ENCODE measurements at places on chromosomes 2 and 18.

GRCh38 chr2:106638580-106638979 is 151.4 kb downstream of the CD8B2 start:
- DNase-seq: no peak

GRCh38 chr2:46915281-46915810 is at the start of gene MCFD2:
TSS of gene MCFD2 (minus strand) at chr2:46915806. CDS start at chr2:46909171, 6,635 bp downstream.
- peak; percentile 64 for DNase-seq

DNA sequence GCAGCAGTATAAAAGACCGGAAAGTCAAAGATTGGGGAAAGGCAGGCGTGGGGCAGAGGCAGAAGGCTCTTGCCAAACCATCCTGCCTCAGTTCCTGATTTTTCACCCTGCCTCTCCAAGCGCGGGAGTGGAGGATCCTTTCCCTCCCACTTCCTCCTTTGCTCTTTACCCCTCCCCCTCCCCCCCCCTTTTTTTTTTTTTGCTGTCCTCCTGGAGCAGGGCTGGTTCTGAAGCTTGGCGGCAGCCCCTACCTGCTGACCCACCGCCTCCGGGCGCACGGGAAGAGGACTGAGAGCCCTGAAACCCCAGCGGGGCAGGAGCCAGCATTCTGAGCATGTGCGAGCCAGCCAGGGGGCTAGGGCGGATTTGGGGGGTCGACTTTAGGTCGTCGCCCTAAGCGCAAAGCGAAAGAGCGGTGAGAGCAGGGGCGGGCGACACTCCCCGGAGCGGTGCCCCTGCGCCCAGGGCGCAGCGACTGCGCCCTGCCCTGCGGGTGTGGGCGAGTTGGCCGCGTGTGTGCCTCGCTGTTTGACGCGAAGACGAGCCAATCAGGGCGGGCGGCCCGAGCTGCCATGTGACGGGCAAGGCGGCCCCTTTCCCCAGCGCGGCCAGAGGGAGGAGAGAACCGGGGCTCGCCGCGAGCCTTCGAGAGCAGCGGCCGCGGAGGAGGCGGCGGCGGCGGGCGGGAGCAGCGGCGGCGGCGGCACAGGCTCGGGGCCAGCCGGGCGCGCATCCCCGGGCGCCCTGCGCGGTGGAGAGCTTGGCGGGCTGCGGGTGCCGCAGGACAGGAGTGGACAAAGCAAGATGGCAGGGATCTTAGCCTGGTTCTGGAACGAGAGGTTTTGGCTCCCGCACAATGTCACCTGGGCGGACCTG is at the start of gene CERS6:
Gene CERS6 (plus strand): TSS at position 628 of the 876 bp plus-strand sequence. CDS start 177 bp downstream, at position 805.
- DNase-seq: peak; percentile 98

DNA sequence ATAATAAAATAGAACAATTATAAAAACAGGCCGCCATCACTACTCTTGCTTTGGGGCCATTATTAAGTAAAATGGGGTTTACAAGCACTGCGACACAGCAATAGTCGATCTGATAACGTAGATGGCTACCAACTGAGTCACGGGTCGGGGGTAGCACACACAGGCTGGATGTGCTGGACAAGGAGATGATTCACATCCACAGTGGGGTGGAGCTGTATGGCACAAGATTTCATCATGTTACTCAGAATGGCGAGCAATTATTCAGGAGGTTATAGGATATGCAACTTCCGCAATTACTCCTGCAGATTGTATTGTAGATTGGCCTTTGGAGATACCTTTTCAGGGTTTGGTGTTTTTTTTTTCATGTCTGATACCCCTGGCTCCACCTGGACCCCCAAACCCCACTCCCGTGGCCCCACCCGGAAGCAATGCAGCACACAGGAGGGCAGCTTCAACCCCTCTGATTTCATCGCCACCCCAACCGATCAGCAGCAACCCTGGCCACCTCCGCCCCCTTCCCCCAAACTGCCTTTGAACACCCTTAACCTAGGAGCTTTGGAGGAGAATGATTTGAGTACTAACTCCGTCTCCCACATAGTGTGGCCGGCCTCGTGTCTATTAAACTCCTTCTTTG is 21.4 kb upstream of the MLPH start:
- no peak for DNase-seq

- DNase-seq: no peak
Measured at GRCh38 chr2:128155970-128156369, 65.0 kb downstream of the UGGT1 start.

Data from lower lobe of right lung (tissue), 2 donors.